Aorta (tissue), 5 donors: ENCODE measurements at places on chromosomes 4 and X.

GRCh38 chr4:151518359-151518758 is 109.4 kb downstream of the FHIP1A start:
- no peak for DNase-seq

DNA sequence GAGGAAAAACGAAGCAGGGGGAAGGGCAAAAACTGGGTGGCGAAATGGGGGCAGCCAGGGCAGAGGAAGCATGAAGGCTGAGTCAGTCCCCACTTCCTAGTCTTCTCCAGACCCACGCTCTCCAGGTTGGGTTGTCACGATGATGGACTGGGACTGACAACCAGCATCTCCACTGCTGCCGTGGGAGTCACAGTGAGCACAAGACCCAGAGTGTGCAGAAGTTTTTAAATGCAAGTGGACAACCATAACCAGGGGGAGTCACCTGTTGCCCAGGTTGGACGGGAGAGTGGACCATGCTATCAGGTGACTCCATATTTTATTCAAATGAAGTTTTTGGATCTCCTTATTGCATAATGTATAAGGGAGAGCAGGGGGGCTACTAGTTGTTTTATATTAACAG is 511.4 kb upstream of the ZFP42 start:
- no peak for DNase-seq

- DNase-seq: no peak
Observed at GRCh38 chrX:106415276-106415895, 196.4 kb upstream of the RADX start.

- DNase-seq: no peak
Observed at GRCh38 chr4:64144994-64145393, 264.3 kb downstream of the TECRL start.

DNA sequence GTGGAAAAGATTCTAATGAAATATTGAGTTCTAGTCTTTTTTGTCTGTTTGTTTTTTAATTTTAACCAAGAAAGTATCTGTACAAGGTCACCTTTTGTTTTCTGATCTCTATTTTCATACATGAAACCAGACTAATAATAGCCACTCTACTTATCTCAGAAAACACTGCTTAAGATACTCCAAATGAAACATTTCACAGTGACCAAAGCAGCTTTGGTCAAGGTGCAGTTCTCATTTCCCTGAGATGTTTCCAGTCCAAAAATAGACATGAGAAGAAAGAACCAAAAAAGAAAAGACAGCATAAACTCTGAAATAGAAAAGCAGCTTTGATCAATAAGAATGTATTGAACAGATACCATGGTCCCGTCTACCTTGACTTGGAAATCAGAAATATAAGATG is 782.8 kb downstream of the RAB28 start:
- DNase-seq: no peak

GRCh38 chrX:41913476-41913875 is 9.9 kb downstream of the CASK start:
- no peak for DNase-seq

GRCh38 chr4:24557026-24558025 is 27.0 kb downstream of the DHX15 start:
- DNase-seq: no peak

DNA sequence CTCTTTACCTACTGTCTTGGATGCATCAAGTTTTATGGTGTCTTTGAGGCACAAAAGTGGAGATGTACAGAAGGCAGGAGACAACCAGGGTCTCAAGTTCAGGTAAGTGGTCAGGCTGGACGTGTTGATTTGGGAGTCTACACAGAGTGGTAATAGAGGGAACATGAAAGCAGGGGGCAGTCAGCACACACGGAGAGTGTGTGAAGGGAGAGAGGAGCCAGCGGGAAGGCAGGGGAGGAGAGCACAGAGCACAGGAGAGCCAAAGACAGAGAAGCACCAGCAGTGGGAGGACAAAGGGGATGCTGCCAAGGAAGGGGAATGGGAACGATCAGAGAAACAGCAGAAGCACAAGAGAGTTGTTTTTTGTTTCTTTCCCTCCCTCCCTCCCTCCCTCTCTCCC is 32.9 kb downstream of the TMEM150C start:
- no peak for DNase-seq

DNA sequence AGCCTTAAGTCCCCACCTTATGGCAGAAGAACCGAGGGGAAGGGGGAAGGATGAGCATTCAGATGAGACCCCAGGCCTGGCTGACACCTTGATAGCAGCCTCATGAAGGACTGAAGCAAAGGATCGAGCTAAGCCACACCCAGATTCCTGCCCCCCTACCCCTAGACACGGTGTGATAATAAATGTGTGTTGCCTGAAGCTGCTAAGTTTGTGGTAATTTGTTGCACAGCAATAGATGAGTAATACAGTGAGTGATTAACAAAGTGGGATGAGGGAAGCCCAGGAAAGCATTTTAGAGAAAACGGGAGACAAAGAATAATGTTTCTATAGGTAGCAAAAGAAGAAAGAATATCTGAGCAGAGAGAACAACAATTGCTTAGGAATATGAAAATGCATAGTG is 404.2 kb downstream of the MID1IP1 start:
- no peak for DNase-seq

DNA sequence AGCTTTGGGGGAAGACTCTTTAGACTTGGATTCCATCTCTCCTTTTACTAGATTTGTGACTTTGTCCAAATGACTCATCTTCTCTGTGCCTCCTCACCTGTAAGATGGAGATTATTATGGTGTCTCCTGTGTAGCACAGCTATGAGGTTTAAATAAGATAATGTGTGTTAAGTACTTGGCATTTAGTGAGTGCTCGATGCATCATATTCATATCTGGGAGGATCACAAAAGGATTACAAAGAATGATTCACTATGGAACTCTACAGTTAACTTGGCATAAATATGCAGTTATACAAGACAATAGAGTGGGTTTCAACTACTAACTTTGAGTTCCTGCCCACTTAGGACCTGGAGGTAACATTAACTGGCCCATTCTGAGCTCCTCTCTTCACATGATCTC is 2.3 kb downstream of the GBA3 start:
- DNase-seq: no peak

GRCh38 chrX:50343917-50344316 is 126.7 kb downstream of the DGKK start:
- no peak for DNase-seq

- DNase-seq: no peak
Observed at GRCh38 chr4:15990570-15991285, 27.8 kb upstream of the FGFBP2 start.

- DNase-seq: no peak
Observed at GRCh38 chr4:181536811-181537434, 706.3 kb upstream of the TENM3 start.

GRCh38 chr4:139853309-139853708 is 187.7 kb downstream of the MGST2 start:
- no peak for DNase-seq

- no peak for DNase-seq
Observed at GRCh38 chr4:57854748-57855147, 744.6 kb upstream of the IGFBP7 start.

GRCh38 chr4:147332091-147332490 is 148.8 kb upstream of the EDNRA start:
- DNase-seq: no peak

DNA sequence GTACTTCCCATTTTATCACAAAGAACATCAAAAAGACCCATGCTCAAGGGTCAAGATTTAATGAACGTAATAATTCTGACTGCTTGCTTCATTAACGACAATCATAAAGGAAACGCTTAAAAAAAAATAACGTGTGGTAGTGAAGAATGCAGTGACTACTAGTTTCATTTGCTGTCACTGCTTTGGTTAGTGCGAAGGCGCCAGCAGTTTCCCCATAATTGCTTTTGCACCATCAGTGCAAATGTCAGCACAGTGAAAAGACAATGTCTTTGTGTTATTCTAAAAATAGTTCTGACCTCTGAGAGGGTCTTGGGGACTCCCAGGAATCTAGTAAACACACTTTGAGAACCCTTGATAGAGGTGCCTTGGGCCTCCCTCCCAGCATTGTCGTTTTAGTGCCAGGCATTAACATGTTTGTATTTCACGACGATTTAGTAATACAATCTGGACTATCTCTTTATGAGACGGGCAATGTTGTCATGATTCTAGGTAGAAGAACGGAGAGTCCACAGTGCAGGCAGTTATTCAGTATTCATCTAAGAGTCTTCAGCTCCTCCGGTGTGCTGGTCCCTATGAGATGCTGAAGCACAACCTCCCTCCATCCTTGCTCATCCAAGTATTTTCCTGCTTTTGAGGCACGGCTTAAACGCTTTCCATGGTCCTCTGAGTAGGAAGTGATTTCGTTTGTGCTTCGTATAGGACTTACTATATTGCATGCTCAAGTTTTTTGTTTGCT is 71.0 kb downstream of the AFF1 start:
- DNase-seq: no peak

DNA sequence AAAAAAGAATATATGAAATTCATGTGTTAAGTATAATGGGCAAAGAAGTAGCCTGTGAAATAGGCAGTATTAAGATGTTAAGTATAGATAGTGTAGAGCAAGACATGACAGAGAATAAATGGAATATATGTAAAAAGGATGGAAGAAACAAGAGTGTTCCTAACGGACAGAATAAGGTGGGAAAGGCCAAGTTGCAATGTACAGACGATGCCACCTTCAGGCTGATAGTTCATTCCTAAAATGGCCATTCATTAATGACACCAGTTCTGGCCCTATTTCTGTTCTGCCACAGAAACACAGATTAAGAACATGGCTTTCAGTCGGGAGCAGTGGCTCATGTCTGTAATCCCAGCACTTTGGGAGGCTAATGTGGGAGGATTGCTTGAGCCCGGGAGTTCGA is 4.4 kb upstream of the FAM184B start:
- DNase-seq: no peak

GRCh38 chr4:176393306-176394013 is 73.7 kb downstream of the SPCS3 start:
- DNase-seq: no peak

DNA sequence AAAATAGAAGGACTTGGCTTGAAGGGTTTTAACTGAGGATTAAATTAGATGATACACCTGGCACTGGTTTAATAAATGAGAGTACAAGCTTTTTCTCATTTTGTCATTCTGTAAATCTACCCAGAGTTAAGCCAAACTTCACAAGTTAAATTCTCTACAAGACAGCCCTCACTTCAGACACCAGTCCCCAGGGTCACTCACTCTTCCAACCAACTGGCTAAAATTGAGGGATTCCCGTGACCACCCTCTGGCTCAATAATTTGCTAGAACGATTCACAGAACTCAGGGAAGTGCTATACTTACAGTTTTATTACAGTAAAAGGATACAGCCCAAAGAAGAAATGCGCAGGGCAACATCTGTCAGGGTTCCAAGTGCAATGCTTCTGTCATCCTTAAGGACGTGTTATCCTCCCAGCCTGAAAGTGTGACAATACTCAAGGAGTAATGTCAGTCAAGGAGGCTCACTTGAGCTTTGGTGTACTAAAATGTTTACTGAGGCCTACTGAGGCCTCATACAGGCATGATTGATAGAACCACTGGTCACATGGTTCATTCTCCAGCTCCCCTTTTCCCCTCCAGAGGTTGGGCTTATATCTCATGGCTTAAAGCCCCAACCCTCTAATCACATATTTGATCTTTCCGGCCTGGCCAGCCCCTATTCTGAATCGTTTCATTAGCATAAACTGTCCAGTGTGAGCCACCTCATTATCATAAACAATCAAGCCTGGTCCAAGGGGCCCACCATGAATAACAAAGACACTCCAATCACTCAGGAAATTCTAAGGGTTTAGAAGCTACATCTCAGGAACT is 9.6 kb upstream of the TMSB4X start:
- no peak for DNase-seq

DNA sequence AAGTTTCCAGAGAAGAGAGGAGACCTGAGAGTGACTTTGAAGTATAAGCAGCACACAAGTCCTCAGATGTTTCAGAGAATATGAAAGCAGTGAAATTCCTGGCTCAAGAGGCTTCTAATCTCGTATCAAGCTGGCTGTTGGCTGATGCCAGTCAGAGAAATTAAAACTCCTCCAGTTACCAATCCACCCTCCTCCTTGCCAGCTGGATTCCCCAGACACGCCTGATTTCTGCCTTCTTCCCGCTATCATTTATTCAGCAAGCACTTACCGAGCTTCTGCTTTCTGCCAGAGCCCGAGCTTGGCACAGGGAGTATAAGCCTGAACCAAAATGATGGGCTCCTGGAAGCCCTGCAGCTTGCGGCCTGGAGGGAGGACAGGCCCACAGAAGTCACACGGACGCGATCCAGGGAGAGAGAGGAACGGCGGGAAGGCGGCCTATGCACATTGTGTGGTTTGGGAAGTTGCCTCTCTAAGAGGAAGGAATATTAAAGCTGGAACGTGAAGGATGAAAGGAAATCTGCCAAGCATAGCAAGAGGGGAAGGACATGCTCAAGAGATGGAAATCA is 102.4 kb upstream of the TBL1X start:
- DNase-seq: peak; percentile 60

DNA sequence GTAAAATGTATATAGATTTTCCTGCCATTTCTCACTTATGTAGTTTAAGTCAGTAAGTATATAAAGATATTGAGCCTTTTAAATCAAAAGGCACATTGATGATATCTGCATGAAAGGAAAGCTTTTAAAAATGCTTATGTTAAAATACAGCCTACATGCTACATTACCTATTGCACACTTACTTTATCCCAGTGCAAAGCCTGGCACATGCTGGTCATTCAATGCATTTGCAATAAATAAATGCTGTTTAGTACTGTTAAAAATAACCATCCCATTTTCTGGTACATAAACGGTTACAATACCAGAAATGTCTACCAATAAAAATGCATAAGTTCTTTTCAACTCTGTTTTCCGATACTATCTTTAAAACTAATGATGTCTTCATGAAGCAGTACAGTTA is 22.1 kb upstream of the SPATA4 start:
- DNase-seq: no peak

DNA sequence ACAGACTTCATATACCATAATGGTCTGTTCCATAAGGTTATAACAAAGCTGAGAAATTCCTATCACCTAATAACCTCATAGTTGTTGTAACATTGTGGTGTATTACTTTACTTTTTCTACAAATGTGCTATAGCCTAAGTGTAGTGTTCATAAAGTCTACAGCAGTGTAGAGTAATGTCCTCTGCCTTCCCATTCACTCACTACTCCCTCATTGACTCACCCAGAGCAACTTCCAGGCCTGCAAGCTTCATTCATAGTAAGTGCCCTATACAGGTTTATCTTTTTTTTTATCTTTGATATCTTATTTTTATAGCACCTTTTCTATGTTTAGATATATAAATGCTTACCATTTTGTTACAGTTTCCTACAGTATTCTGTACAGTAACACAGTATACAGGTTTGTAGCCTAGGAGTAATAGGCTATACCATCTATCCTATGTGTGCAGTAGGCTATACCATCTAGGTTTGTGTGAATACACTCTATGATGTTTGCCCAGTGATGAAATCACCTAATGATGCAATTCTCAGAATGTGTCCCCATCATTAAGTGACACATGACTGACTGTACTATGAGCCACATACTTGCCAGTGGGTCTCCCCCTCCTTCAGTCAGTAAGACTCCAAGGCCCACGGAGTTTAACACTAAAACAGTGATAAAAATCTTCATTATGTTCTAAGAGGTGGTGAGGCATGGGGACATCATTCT is 299.9 kb downstream of the UNC5C start:
- no peak for DNase-seq

- DNase-seq: no peak
Observed at GRCh38 chr4:149791851-149792250, 23.8 kb downstream of the IQCM start.
